ENCODE measurements at places on chromosomes 7 and 10.

DNA sequence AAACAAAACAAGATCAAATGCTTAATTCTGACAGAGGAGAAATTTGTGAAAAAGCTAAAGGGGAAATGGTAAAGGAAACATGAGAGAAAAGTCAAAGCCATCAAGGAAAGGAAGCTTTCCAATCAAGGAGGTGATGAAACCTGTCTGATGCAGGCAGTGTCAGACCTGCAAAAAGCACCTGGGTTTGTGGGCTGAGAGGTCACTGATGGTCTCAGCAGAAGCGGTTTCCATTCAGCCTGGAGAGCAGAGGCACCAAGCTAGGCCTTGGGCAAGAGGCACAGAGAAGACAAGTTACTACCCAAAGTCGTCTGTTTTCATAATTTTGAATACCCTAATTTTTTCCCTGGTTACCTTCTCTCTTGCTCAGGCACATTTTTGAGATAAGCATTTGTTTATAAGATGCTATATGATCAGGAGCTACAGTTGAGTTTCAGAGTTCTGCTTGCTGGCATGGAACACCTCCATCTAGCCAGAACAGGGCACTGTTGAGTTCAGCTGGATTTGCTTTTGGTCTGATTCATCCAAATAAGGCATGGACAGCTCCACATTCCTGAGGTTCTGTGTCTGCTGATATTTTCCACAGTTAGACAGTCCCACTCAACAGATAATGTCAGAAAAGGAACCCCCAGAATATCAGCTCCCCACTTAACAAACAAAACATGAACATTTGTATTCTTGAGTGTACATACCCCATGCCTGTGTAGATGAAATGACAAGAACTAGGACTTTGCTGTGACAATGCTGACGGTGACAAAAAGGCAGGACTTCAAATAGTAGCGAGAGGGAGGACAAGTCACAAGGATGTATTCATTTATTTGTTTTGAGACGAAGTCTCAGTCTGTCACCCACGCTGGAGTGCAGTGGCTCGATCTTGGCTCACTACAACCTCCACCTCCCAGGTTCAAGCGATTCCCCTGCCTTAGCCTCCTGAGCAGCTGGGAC lies 4.9 kb upstream of the PPIA start:
- no peak for DNase-seq

GRCh38 chr7:104207348-104207730 lies 474 bp downstream of the ORC5 start:
- DNase-seq: peak; percentile 25

GRCh38 chr10:71092812-71093401 lies 119.5 kb upstream of the UNC5B start:
- DNase-seq: no peak

- no peak for DNase-seq
Measured at GRCh38 chr10:11227103-11227502, 209.4 kb downstream of the CELF2 start.

DNA sequence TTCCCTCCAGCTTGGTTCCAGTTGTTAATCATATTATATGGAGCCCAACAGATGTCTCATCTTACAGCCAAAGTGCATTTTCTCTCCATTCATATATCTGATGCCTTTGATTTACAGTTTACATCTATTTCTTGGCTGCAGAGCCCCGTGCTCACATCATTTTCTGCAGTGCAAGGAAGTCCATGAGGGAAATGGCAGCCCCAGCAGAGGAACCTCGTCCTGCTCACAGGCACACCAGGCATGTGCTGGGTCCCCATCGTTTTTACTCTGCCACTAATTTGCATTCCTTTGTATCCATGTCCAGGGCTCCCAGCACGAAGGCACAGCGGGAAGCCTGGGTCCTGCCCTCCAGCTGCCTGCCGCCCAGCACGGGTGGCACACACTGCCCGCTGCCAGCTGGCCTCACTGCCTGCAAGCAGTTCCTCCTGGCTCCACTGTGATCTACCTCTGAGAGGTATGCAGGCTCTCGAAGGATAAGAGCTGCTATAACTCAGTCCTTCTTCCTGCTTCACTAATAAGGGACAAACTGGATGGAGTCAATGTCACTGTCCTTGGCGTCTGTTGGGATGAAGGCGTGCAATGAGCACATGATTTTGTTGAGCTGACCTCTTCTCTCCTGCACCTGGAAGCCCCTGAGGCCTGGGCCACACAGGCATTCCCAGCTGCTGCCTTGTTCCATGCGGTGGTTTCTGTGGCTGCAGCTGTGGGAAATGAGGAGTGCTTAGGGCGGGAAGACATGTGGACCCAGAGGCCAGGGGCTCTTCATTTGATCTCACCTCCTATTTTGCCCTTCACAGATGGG lies 583.6 kb upstream of the MGMT start:
- DNase-seq: no peak

DNA sequence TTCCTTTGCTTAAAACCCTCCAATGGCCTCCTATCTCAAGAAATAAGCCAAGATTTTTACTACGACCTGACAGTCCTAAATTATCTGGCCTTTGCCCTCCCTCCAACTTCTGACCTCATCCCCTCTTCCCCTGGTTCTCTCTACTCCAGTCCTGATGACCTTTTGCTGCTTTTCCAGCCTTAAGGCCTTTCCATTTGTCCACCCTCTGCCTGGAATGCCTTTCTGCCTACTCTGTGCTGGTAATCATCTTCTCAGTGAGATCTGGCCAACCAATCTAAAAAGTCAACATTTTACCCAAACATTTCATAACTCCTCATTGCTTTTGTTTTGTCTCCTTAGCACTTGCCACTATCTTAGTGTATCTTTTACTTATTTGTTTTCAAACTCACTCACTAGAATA lies 75.7 kb downstream of the VPS41 start:
- no peak for DNase-seq

GRCh38 chr10:64977915-64978314 lies 1456.7 kb downstream of the REEP3 start:
- DNase-seq: no peak

- no peak for DNase-seq
Measured at GRCh38 chr10:123847686-123848432, 43.7 kb downstream of the CPXM2 start.

DNA sequence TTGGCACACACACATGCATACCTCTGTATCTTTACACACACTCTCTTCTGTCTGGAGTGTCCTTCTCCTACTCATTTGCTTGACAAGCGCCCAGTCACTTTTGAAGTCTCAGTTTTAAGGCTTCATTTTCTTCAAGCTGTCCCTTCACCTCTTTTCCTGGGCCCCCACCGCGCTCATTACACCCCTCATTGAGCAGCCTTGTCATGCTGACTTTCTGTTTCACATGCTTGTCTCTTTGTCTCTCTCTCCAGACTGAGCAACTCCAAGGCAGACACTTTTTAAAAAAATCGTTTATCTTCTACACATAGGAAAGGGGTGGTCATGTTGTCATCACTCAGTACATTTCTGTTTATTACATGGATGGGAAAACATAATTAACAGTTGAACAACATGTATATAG lies 225.2 kb upstream of the FZD1 start:
- no peak for DNase-seq

DNA sequence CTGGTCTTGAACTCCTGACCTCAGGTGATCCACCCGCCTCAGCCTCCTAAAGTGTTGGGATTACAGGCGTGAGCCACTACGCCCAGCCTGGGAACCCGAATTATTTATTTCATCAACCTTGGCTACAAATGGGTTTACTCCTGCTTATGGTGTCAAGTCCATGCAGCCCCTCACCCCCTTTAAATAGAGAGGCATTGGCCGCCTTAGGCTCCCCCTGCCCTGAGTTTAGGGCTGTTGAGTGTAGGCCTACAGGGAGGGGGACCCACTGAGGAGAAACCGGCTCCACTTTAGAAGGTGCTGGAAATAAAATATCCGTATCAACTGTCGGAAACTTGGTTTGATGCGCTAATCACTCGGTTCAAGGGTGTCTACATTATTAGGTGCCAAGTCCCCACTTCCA lies 8.7 kb upstream of the SP8 start:
- no peak for DNase-seq

GRCh38 chr10:68103901-68104300 lies 5.4 kb upstream of the MYPN start:
- DNase-seq: no peak

- no peak for DNase-seq
Measured at GRCh38 chr7:121570365-121570764, 174.3 kb upstream of the FAM3C start.

- DNase-seq: no peak
Measured at GRCh38 chr7:45583296-45583695, 9.1 kb downstream of the ADCY1 start.

- DNase-seq: no peak
Measured at GRCh38 chr7:112001091-112001826, 204.9 kb downstream of the DOCK4 start.

DNA sequence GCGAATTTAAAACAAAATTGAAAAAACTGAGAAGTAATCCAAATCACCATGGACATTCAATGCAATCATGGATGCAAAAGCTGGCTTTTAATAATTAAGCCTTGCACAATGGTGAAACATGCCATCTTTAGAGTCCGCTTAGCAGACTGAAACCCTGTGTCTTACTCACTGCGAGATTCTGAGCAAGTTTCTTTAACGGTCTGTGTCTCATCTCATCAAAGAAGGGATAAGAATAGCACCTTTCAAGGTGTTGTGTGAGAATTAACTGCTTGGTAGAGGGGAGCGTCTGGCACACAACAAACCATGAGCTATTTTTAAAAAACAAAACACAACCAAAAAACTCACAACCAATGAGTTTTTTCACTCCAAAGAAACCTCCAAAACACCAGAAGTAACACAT lies 21.4 kb downstream of the ACBD7 start:
- no peak for DNase-seq

- DNase-seq: peak; percentile 93
Measured at GRCh38 chr10:3948843-3949242, 163.8 kb upstream of the KLF6 start.

GRCh38 chr10:93463723-93464476 lies 18.2 kb downstream of the MYOF start:
- DNase-seq: no peak

GRCh38 chr10:112614586-112614985 lies 167.6 kb downstream of the VTI1A start:
- DNase-seq: no peak

DNA sequence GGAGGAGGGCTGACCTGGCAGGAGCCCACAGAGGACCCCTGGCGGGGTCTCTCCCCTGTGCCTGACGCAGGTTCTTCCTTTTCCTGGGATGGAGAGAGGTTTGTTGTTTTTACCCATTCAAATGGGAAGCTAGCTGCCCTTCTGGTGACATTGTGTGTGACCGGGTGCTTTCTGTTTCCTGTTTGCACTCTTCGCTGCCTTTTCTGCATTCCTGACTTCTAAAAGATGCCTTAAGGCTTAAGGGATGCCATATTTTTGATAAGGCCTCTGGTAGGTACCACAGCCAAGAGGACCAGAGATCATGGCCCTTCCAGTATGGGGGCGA lies 20.3 kb downstream of the ZNF783 start:
- DNase-seq: no peak

- DNase-seq: no peak
Measured at GRCh38 chr10:121702351-121703320, 104.4 kb upstream of the FGFR2 start.

DNA sequence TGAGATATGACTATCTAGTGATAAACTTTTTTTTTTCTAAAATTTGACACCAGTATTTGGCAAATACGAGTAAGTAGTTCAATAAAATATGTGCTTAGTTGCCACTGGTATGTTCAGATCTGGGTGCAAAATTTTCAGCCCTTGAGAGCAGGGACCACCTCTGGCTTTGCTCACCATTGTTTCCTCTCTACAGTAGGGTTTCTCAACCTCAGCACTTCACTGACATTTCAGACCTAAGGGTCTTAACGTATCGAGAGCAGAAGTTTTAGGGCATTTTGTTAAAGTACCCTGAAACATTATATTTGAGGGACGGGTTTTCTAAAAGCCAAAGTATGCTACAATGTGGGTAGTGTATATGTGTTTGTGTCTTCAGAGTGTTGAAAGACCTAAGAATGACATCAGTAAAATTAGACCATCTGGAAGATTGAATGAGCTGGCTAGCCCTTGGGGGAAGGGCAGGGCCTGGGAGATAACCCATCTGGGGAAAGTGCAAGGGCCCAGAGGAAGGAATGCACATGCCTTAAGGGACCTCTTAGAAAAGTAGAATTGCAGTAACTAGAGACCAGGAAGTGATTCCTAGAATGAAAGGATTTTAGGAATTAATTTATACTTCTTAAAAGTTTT lies 11.8 kb downstream of the BZW2 start:
- no peak for DNase-seq

- DNase-seq: no peak
Measured at GRCh38 chr10:96688789-96689188, 31.5 kb downstream of the PIK3AP1 start.

- DNase-seq: no peak
Measured at GRCh38 chr10:31343551-31343950, 24.5 kb downstream of the ZEB1 start.

DNA sequence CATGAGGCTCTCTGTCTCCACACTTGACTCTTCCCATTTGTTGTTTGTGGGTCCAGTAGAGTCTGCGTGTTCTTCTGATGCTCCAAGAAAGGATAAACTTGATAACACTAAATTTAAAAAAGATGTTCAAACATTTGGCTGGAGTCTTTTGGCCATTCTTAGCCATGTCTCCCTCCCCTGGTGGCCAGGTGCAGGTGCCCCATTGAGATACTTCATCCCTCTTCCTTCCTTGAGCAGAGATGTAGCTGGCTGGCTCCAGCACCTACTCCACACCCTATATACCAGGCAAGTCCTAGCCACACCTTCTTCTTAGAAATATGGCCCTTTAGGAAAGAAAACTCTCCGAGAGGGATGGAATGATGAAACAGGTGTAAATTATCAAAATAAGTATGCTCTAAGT lies 103.2 kb upstream of the GJD4 start:
- no peak for DNase-seq

DNA sequence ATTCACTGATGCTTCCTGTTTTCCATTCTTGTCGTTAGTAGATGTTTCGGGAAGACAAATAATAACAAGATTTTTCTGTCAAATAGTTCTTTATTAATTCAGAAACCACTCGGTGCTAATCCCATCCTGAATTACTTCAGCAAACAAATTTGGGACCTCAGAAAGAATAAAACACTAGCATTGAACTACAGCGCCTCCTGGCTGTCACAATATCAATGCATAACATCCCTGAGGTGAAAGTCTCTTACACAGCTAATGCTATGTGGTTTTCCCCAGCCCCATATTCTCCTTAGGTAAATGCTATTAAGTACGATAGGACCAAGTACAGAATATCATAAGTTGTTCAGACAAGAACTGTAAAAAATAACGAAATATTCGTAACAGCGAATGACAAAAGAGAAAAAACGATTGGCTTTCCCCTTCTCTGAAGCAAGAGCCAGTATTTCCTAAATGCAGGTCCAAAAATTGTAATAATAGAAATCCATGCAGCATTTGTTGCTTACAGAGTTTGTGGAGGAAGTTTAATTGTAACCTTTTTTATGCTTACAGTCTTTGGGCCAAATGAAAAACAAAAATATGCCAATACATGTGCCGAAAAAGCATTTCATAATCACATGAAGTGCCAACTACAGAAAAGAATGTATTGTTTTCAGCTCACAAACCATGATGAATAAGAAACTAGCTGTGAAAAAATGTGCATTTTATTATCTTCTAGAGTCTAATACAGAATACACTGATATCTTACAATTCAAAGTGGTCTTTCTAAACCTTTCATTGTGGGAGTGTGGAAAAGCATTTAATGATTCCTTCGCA lies 47.3 kb downstream of the MYPN start:
- DNase-seq: peak; percentile 65

All from CD4-positive, alpha-beta T cell treated with Interleukin-15 for 4 hours (primary cell).